ENCODE measurements at places on chromosomes 3 and 15. TPM values are rescaled to one million over a fixed set of nuclear protein-coding genes. Genes with fewer than 3 reads are reported as not detected.

The RTP1 gene
- not detected for total RNA-seq

The GP5 gene
- total RNA-seq = not detected

The GNB5 gene
- total RNA-seq = 17.1 TPM

The NDN gene
- total RNA-seq = not detected

The C2CD4A gene
- total RNA-seq = 0.20 TPM

The ITGA11 gene
- total RNA-seq = not detected

The STAC gene
- total RNA-seq = not detected

- H3K27me3 ChIP-seq = peaks cover 1% of the 10 kb centered on the region
- H3K36me3 ChIP-seq = no peaks in the 10 kb centered on the region
- H3K27ac ChIP-seq = no peak overlapping the region
- no peak for DNase-seq
- no peaks in the 10 kb centered on the region for H3K4me1 ChIP-seq
Observed at GRCh38 chr3:53555068-53555588, 60.7 kb downstream of the CACNA1D start.

DNA sequence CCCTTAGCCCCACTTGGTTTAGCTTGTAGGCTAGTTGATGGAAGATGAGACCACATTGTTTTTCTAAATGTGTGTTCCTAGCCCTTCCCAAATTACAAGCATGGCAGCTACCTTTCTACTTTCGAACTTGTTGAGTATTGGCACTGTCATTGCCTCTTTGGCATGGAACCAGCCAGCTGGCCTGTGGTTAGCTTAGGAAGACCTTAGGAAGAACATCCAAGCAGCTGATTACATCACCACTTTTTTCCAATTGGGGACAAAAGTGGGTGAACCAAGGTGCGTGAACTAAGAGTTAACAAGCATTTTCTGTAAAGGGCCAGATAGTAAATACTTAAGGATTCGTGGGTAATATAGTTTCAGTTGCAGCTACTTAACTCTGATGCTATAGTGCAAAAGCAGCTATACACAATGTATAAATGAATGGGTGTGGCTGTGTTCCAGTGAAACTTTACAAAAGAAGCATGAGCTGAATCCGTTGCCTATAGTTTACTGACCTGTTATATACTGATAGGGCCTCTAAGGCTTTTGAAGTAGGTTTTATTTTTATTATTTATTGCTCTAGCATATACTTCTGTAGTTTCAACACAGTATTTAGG is 8.5 kb downstream of the KLHL18 start:
- no peak overlapping the region for H3K4me3 ChIP-seq
- peaks cover 11% of the 10 kb centered on the region for H3K4me1 ChIP-seq
- peaks cover 3% of the 10 kb centered on the region for H3K36me3 ChIP-seq
- no peak overlapping the region for H3K27ac ChIP-seq
- DNase-seq = no peak

DNA sequence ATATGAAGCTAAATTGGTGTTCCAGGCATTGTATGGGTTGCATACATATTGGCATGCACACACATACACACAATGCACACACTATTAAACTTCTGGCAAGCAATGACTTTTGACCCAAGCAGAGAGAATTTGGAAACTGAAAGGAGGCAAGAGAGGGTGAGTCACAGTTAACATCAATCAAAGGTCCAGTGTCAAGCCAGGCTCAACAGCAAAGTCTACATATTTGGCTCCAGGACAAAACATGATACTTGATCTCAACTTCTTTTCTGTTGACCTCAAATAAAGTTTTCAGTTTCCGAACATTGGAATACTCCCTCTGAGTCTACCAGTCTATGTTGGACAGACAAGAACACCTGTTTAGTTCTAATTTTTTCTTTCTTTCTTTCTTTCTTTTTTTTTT is 28.3 kb downstream of the IL12A start:
- H3K4me1 ChIP-seq = no peaks in the 10 kb centered on the region
- DNase-seq = peak; percentile 52
- no peak overlapping the region for H3K4me3 ChIP-seq
- H3K27me3 ChIP-seq = no peaks in the 10 kb centered on the region
- H3K27ac ChIP-seq = no peak overlapping the region

DNA sequence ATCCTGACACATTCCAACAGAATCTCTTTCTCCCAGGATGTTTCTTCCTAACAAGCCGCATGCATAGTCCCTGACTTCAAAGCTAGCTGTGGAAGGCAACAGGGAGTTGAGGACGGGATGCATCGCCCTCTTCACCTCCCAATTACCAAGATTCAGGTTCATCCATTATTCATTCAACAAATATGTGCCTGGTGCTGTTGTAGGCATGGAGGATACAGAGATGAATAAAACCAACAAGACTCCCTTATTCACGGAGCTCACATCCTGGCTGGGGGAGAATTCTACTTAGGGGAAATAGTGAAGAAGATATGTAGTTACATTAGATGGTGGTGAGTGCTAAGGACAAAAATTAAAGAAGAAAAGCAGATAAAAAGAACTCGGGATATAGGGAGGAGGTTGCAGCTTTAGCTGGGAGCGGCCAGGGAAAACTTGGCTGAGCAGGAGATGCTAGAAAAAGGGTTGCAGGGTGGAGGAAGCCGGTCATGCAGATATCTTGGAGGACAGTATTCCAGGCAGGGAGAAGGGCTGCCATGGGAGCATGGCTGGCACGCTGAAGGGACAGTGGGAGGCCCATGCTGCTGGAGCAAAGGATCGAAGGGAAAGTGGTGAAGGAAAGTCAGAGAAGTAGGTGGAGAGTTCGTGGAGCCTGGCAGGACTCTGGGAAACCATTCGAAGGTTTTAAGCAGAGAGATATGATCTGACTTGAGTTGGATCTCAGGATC is 5.0 kb downstream of the ITGB5 start:
- DNase-seq = no peak
- no peak overlapping the region for H3K4me3 ChIP-seq
- H3K27me3 ChIP-seq = no peaks in the 10 kb centered on the region
- H3K36me3 ChIP-seq = peaks cover 5% of the 10 kb centered on the region
- peak overlapping the region; percentile 5 for H3K27ac ChIP-seq
- peaks cover 88% of the 10 kb centered on the region for H3K4me1 ChIP-seq

DNA sequence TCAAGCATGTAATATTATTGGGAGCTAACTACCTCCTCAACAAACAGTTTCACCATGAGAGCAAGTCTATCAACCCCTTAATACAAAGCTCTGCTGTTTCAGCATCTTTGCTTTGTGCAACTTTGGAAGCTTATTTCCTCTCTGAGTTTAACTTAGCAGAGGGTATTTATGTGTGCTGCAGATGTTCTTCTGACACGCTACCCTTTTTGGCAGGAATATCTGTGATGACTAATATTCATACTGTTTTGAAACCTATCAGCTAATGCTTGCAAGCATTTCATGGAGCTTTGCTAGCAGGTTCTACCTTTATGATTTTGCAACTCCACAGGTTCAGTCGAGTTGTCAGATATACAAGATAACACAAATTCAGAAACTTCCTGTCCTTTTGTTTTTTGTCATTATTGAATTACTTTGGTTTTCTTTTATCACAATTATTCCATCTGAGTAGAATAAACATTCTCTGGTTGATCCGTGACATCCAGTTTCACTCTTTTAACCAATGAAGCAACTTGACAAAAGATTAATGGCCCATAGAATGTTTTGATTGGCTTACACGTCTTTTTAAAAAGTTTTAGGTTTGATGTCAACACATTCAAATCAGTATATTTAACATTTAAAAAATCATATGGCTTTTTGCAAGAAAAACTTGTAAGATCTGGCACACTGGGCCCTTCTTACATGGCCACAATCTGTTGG is 1.7 kb upstream of the SLC9A9 start:
- H3K4me1 ChIP-seq = no peaks in the 10 kb centered on the region
- H3K36me3 ChIP-seq = no peaks in the 10 kb centered on the region
- no peak for DNase-seq
- no peaks in the 10 kb centered on the region for H3K27me3 ChIP-seq
- no peak overlapping the region for H3K27ac ChIP-seq

DNA sequence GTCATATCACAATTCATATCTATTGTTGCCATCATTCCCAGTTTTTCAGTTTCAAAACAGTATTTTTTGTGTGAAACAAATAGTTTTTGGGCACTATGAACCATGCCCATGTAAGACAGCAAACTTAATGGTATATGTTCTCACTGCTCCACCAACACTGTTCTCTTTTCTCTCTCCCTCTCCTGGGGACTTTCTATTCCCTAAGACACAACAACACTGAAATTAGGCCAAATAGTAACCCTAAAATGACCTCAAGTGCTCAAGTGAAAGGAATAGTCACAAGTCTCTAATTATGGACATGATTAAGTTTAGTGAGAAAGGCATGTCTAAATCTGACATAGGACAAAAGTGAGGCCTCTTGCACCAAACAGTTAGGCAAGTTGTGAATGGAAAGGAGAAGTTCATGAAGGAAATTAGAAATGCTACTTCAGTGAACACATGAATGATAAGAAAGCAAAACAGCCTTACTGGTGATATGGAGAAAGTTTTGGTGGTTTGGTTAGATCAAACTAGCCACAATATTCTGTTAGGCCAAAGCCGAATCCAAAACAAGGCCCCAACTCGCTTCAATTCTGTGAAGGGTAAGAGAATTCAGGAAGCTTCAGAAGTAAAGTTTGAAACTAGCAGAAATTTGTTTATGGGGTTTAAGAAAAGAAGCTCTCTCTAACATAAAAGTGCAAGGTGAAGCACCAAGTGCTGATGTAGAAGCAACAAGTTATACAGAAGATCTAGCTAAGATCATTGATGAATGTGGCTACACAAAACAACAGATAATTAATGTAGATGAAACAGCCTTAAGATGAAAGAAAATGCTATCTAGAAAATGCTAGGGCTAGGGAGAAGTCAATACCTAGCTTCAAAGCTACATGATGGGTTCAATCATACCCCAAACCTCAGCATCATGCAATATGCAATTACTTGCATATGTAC is 104.2 kb downstream of the CBLB start:
- no peaks in the 10 kb centered on the region for H3K4me1 ChIP-seq
- no peak overlapping the region for H3K4me3 ChIP-seq
- peaks cover under 1% of the 10 kb centered on the region for H3K36me3 ChIP-seq
- H3K27me3 ChIP-seq = no peaks in the 10 kb centered on the region
- DNase-seq = no peak

DNA sequence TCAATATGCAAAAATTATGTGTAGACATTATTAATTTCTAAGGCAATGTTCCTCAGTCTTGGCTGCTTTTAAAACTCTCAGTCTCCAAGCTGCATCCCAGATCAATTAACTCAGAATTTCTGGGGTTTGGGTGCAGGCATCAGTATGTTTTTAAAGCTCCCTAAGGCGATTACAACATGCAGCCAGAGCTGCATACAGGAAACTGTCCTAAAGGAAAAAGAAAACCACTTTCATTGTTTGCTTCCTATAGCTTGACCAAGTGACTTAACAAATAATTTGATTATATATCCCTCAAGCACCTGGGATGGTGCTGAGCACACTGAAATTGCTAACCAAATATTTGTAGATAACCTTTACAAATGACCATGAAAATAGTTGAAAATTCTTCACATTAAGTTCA is 194.7 kb downstream of the DTWD1 start:
- H3K36me3 ChIP-seq = no peaks in the 10 kb centered on the region
- H3K4me1 ChIP-seq = no peaks in the 10 kb centered on the region
- no peak overlapping the region for H3K4me3 ChIP-seq
- DNase-seq = no peak
- H3K27ac ChIP-seq = no peak overlapping the region
